ENCODE measurements at places on chromosomes 4 and X.

DNA sequence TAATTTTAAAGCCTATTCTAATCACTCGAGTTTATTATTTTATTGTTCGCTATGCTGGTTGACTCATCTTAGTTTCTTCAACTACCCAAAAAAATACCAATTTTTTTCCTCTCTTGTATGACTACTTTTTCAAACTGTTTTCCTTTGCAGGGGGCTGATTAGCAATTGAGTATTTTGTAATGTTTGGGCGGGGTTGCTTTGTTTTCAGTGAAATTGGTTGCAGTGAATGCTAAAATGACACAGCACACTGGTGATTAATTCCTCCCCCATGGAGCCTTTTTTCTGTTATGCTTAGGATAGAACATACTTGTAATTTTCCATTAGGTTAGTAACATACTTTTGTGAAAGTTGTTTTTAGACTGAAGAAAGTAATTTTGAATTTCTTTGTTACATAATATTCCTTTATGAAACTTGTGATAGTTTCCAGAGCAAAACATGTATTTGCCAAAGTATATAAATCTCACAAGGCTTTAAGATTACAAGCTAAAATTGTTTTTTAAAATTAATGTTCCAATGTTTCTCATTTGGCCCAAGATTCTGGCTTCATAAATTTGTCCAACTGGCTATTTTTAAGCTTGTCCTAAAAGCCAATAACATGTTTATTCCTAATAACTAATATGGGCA lies 120.4 kb downstream of the CHIC1 start:
- DNase-seq, result no peak

DNA sequence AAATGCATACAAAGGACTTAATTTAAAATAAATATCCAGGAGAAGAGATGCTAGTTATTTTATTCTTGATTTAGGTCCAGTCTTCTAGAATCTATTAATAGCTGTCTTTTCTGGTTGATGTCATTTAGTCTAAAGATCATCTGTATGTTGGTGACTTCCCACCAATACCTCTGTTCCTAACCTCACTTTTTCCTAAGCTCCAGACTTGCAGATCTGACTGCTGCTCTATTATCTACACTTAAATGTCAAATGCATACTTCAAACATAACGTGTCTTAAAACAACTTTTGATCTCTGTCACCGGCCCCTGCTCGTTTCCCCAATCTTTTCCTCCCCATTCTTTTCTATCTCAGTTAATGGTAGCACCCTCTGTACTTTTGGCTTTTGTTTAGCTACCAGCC lies 133.3 kb downstream of the STIM2 start:
- DNase-seq, result no peak

GRCh38 chr4:40065010-40065409 lies 8.4 kb downstream of the N4BP2 start:
- no peak for DNase-seq

- DNase-seq, result no peak
Measured at GRCh38 chr4:109676886-109677285, 26.4 kb downstream of the CASP6 start.

DNA sequence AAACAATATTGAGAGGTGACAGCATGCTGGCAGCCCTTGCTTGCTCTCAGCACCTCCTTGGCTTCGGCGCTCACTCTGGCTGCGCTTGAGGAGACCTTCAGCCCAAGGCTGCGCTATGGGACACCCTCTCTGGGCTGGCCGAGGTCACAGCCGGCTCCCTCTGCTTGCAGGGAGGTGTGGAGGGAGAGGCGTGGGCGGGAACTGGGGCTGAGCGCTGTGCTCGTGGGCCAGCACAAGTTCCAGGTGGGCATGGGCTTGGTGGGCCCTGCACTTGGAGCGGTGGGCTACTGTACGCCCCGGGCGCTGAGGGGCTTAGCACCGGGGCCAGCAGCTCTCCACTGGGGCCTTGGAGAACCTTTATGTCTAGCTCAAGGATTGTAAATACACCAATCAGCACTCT lies 1613.8 kb upstream of the IGFBP7 start:
- no peak for DNase-seq

DNA sequence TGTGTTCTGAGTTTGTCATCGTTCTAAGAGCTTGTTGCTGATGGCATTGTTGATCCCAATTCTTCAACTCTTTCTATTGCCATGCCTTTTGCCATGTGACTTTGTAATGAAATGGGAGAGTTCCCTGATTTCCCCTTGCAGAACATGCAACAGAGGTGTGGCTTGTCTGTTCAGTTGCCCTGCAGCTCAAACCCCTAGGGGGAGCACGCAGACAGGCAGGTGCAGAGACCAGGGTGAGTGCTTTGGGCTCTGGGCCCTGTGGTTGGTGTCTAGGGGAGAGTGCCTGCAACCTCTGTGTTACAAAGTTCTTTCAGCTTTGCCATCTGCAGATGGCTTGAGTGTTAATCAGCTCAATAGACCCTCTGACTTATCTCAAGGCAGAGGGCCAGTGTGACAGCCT lies 332.7 kb downstream of the MID1IP1 start:
- DNase-seq, result no peak

- DNase-seq, result no peak
Measured at GRCh38 chr4:5036239-5036638, 15.0 kb upstream of the STK32B start.

DNA sequence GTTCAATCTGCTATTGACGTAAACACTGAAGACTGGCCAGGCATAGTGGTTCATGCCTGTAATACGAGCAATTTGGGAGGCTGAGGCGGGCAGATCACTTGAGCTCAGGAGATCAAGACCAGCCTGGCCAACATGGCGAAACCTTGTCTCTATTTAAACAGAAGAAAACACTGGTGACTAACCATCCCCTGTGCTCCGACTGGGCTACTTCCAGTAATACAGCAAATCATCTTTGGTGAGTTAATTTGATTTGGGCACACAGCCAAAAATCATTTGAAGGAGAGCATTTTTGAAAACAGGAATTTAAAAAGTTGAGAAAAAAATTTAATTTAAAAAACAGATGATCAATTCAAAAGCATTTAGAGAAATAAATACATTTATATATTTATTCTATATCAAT lies 52.0 kb downstream of the SEC24D start:
- DNase-seq, result no peak

DNA sequence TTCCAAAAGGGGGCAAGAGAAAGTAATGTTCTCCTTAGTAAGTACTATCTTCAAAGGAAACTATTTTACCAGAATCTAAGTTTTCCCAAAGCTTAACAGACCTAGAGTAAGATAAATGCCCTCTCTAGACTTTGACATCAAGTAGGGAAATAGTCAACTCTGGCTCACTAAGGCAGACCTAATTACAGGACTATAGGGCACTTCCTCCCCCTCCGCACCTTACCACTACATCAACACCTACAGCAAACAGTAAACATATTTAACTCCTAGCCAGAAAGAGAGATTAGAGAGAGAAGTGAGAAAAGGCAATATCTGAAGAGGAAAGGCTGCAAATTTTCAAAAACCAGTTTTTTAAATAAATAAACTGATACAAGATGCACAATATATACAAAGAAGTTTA lies 60.4 kb downstream of the CNOT6L start:
- DNase-seq, result no peak

GRCh38 chrX:2410279-2411020 lies 90.3 kb downstream of the DHRSX start:
- DNase-seq, result no peak

DNA sequence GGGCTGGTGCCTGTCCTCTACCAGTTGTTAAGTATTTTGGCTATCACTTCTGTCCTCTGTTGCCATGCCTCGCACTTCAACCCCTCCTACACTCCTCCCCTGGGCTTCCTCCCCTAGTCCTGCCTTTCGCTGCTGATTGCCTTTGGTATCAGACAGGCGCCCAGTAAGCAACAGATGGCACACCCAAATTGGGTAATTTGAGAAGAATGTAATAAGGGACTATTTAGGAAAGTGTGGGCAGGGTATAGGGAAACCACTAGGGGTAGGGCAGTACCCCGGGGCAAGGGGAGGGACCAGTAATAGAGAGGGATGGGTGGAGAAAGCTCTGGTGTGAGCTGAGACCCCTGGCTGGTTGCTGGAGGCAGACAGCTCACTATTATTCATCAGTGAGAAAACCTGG lies 172.7 kb upstream of the USP9X start:
- no peak for DNase-seq

DNA sequence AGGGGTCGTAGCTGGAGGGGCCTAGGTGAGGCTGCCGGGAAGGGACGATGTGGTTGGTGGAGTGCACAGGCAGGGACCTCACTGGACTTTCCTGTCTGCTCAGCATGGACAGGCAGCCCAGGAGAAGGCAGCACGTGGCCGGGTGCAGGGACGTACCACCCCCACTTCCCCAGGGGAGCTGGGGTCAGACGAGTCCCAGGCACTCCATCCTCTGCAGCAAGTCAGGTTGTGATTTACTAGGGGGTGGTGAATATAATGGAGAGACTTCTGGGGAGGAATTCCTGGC lies 1.5 kb upstream of the CTBP1 start:
- DNase-seq, result no peak

DNA sequence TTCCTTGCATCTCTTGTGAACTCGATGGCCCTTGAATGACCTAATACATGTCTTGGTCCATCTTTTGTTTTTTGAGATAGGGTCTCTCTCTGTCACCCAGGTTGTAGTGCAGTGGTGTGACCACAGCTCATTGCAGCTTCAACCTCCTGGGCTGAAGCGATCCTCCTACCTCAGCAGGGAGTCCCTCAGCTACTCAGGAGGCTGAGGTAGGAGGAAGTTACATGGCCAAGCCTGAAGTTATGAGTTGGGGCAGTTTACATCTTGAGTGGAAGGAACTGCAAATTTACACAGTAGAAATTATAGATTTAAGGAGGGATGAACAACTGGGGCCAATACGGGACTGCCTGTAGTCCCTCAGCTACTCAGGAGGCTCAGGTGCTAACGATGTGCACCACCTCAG lies 97.2 kb upstream of the METTL14 start:
- no peak for DNase-seq

DNA sequence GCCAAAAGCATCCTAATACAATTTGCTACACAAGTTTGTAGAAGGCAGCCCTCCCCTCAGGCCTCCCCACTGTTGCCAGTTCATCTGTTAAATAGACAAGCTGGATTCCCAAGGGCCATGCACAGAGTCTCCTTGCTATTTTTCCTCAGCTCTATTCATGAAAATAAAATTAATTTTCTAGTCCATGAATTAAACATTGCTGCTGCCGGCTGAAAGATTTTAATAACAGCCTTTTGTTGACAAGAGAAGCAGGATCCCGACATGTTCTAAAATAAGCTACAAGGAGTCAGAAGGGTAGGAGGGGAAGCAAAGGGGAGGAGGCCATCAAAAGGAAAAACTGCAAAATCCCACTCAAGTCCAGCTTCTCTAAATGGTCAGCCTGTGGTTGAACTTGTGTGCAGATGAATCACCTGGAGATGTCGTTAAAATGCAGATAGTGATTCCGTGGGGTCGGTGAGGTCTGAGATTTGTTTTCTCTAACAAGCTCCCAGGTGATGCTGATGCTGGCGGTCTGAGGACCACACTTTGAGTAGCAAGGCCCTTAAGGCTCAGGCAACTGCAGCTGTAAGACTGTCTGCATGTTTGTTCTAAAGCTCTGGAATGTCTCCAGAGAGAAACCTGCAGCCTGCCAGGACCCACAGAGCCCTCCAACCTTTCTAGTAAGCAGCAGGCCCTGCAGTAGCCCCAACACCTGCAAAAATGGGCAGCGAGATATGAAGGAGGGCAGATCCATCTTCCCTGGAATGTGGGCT lies 9.4 kb downstream of the SCD5 start:
- no peak for DNase-seq

GRCh38 chrX:36528661-36529060 lies 479.5 kb upstream of the FAM47C start:
- DNase-seq, result no peak

DNA sequence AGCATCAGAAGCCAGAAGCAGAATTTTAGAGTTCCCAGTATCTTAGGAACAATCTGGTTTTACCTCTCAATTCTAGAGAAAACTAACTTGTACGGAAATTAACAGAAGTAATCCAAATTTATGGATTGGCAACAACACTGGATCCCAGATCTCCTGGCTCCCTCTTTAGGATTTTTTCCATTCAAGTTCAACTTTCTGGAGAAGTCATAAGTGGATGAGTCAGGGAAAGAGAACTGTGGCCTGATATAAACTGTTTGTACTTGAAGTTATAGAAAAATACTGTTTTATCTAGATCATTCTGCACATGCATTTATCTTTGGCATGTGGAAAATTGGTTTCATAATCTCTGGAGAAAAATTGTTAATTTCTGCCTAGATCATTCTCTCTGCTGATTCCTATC lies 380.4 kb downstream of the PCDH7 start:
- DNase-seq, result no peak

DNA sequence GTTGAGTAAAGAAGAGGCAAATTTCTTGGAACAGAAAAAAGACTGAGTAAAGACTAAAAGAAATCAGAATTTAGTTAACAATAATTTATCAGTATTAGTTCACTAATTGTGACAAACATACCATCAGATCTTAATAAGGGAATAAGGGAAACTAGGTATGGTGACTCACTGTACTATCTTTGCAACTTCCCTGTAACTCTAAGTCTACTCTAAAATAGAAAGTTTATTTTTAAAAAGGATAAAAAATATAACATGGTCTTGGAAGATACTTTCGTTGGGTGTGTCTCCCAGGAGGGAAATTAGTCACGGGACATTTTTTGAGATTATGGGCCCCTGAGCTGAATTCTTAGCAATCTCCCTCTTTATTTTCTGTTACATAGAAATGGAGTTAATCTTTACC lies 97.3 kb downstream of the EMCN start:
- no peak for DNase-seq

DNA sequence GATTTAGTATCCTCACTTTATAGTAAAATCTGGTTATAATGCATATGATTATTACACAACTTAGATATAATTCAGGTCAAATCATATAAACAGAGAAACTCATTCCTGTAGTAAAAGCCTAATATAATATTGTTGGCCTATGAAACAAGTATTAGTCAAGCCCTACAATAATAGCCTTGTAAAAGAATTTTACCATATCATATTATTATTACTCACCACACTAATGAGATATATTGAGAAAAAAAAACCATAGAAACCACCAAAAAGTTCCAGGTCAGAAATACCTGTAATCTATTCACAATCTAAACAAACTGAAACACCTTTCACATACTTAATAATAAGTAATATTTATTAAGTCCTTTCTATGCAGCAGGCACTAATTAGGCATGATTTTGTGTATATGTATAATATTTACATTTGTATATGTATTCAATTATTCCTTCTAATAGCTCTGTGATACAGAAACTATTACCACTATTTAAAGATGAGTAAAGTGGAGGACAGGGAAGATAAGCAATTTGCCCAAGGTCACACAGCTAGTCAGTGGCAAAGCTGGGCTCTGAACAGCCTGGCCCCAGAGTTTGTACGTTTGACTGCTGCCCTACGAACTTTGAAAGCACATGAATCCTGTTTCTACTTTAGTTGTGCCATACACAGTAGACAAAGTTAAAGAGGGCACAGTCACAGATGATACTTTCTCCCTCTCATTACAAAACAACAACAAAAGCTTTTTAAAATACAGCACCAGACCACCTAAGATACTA lies 9.0 kb downstream of the ZNF827 start:
- no peak for DNase-seq

GRCh38 chr4:80576796-80577195 lies 241.3 kb downstream of the CFAP299 start:
- DNase-seq, result no peak

Data from stimulated activated CD8-positive, alpha-beta memory T cell treated with anti-CD3 and anti-CD28 coated beads, Interleukin-7, amount 100 ng/mL, for 24 hours (primary cell).